ENCODE measurements at places on chromosomes 6 and 20.

DNA sequence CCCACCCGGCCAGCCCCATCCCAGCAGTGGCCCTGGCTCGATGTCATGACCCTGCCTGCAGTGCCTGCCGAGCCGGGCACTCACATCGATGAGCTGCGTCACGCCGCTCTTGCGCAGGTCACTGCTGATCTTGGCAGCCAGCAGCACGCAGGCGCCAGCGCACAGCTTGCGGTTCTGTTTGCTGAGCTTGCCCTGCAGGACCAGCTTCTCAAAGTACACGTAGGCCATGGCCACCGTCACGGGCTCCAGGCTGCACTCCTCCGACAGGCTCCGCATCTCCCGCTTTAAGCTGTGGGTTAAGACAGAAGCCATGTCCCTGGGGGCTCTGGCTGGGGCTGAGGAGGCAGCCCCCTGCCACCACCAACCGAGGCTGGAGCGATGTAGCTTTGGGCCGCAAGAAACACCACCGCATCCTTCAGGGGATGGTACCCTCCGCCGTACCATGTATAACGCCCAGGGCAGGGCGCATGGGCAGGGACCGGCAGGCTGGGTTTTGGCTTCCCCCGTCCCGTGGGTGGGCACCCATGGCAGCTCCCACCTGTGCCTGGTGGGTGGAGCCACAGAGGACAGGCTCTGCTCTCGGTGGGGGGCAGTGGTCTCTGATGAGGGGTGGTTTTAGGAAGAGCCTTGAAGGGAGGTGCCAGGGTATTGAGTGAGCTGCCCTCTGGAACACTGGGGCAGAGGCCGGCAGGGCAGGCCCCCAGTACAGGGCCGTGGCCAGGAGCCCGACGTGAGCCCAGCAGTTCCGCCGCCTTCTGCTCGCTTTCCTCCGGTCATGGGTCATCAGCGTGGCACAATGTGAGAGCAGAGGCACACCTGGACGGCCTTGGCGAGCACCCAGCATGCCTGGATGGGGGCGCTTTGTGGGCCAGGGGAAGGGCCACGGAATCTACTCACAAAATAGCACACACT is 4.5 kb downstream of the RPS21 start:
- DNase-seq, result no peak

- DNase-seq, result no peak
Measured at GRCh38 chr6:157571269-157571668, 190.3 kb downstream of the ZDHHC14 start.

DNA sequence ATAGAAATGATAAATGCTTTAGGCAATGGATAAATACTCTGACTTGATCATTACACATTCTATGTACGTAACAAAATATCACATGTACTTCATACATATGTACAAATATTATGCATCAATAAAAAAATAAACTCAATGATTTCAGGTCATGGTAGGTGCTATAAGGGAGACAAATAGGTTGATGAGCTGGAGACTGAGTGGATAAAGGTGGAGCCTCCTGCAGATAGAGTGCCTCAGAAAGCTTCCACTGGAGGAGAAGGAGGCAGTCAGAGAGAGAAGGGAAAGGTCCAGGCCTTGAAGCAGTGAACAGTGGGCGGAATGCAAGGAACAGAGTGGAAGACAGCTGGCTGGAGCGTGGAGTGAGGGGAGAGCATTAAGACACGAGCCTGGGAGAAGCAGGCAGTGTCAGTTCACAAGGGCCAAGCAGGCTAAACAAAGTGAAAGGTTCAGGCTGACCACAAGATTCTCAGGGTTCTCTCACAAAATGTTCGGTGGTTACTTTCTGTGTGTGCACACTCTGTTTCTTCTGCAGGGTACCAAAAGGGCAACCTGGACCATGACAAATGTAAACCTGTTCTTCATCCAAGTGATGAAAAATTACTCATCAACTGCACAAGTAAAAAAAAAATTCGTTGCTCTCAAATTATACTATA is 55.9 kb upstream of the SEC63 start:
- no peak for DNase-seq

GRCh38 chr20:6909608-6910007 is 142.1 kb downstream of the BMP2 start:
- DNase-seq, result no peak

GRCh38 chr6:161533266-161533665 is 259.4 kb upstream of the AGPAT4 start:
- no peak for DNase-seq

GRCh38 chr20:33249456-33249855 is 13.7 kb downstream of the BPIFA1 start:
- DNase-seq, result no peak

DNA sequence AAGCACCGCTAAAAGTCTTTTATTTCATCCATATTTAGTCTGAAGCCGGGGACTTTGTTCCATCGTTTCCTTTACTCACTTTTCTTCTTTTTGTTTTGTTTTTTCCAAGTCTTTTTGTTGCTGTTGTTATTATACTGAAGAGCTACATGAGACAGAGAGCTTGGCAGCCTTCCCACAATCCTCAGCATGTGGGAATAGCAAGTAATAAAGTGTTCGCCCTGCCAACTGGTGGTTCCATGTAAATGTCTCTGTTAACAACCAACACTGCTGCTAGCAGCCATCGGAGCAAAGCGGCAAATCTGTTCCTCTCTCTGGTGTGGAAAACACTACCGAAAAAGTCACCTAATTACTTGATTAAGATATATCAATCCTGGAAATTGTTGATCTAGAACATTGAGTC is 437.8 kb upstream of the ID4 start:
- DNase-seq, result no peak

DNA sequence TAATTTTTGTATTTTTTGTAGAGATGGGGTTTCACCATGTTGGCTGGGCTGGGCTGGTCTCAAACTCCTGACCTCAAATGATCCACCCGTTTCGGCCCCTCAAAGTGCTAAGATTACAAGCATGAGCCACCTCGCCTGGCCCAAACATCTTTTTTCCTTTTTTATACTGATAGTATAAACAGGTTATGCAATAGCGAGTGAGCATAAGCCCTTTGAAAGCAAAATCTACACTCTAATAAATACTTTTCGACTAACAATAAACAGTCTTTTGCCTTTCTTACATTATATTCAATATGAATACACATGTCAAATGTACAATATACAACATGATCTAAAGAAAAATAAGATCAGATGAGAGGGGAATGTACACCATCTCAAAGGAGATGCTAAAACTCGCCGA is 38.7 kb downstream of the KIF13A start:
- no peak for DNase-seq

GRCh38 chr6:133377219-133377618 is 136.1 kb downstream of the EYA4 start:
- DNase-seq, result no peak

GRCh38 chr6:36052097-36052496 is 24.5 kb downstream of the MAPK14 start:
- no peak for DNase-seq

DNA sequence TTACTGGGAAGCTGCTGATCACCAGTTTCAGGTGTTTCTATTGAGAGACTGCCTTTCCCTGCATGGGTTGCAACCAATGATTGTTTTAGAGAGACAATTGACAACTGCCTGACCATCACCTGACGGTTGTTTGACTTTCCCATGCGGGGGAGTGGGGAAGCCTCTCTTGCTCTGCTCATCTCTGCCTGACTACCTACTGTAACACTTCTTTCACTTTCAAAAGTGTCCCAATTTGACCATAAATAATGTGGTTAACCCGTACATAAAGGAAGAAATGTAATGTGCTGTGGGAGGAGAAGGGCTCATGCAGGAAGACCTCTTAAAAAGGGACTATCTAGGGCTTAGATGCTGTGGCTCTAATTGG is 122.1 kb upstream of the PHACTR1 start:
- DNase-seq, result no peak

DNA sequence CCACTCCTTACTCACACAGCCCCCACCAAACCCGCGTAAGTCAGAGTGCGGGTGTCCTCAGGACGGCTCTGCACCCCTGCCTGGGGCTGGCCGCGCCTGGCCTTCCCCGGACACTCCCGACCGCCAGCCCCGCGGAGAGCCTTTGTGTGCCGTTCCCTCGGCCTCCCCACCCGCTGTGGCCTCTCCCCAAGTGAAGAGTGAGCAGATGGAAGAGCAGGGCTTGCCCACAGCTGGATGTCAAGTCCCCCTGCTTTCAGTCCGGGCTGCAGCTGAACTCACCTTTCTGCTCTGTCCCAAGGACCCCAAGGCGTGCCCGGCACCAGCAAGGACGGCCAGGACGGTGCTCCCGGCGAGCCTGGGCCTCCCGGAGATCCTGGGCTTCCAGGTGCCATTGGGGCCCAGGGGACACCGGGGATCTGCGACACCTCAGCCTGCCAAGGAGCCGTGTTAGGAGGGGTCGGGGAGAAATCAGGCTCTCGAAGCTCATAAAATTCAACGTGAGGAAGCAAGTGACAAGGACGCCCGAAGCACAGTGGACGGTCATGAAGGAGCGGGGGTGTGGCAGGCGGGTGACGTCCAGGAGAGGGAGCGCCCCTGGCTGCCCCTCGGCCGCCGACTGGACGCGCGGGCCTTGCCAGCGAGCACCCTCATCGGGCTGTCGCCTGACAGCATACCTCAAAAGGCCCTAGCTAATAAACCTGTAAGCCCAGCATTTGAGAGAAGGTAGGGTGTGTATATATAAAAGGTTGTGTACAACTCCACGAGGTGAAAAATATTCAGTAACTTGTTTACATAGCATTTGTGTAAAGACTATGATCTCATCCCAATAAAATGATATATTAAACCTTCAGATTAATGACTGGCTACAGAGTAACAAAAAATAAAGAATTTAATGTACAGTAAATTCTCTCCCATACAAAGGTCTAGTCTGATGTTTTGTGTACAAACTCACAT is 21.1 kb downstream of the TCFL5 start:
- DNase-seq, result no peak

- peak; percentile 36 for DNase-seq
Measured at GRCh38 chr20:33992145-33992922, 1.4 kb upstream of the RALY start.

DNA sequence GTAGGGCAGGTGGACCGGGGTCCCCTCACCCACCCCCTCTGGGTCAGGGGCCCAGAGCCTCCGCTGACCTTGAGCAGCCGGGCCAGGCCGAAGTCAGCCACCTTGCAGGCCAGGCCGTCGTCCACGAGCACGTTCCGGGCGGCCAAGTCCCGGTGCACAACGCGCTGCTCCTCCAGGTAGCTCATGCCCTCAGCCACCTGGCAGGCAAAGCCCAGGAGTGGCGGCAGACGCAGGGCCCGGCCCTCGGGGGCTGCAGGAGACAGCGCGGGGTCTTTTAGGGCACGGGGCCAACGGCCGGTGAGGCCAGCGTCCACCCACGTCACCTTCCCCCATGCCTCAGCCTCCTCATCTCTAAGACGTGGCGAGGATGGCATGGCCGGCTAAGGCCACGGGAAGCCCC is 4.2 kb upstream of the PTK6 start:
- DNase-seq, result no peak

DNA sequence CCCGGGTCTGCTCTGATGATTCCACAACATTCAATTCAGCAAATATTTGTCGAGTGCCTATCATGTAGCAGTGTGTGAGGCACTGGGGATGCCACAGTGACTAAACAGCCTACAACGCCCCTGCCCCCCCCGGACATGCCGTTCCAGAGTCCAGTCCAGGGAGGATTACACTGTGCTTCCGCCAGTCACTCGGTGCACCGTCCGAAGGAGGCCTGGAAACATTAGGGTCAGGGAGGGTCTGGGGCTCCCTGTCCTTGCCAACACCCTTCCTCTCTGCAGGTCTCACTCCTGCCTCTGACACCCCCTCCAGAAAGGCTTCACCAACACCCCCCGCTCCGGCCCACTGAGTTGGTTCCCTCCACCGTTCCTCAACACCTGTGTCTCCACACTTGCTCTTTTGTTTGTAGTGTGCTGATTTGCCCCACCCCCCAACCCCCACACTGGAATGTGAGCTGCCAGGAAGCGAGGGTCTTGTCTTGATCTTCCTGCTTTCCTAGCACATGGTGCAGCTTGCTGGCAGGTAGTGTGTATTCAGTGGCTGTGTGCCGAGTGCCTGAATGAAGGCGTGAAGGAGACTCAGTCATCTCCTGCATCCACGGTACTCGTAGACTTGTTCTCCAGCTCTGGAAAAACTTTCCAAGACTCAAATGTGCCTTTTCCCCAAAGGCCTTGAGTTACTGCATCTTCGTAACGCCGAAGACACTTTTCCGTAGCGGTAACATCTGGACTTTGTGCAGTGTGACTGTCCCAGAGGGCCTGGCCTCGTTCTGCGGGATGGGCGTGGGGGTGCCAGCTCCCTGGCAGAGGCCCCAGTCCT is 150.4 kb downstream of the ZDHHC14 start:
- DNase-seq, result no peak

- DNase-seq, result no peak
Measured at GRCh38 chr6:27601668-27602254, 128.9 kb upstream of the ZNF184 start.

- DNase-seq, result peak; percentile 61
Measured at GRCh38 chr6:149015535-149016525, 269.0 kb downstream of the UST start.

- DNase-seq, result peak; percentile 76
Measured at GRCh38 chr20:4371623-4372251, 350.0 kb upstream of the PRND start.

DNA sequence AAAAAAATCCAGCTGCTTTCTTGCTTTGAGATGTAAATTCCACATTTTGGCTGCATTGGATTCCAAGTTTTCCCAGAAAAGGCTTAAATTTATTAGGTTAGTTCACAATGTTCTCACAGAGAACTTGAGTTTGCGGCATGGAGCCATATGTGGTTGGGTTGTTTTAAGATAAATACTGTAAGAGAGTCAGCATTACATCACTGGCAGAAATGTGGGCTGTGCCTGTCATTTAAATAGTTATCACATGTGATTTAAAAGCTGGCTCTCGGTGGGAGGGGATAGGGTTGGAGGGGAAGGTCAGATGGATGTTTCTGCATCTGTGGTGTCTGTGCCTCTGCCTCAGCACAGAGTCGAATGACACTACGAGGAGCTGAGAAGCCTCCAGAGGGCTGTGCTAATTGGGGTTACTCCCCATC is 73.8 kb upstream of the SCP2D1 start:
- no peak for DNase-seq

DNA sequence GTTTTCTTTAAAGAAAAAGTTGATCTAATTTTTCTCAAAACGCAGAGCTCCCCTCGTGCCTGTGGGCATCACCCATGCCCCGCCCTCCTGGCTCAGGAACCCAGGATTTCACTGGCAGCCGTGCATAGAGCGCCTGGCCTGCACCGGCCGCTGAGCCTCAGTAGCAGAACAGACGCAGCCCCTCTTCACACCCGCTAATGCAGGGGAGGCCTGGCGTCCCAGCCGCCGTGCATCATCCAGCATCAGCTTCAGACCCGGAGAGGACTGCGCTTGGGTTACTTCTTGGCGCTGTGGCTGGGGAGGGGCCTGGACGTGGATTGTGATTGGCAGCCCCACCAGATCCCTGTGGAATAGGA is 18.1 kb downstream of the RBM38 start:
- no peak for DNase-seq

- DNase-seq, result no peak
Measured at GRCh38 chr6:5712349-5713215, 294.1 kb downstream of the NRN1 start.

- no peak for DNase-seq
Measured at GRCh38 chr20:20065361-20065760, 13.0 kb downstream of the CFAP61 start.

- peak; percentile 5 for DNase-seq
Measured at GRCh38 chr6:138211048-138211581, 7.2 kb downstream of the PBOV1 start.

- DNase-seq, result no peak
Measured at GRCh38 chr20:55793986-55794385, 211.3 kb downstream of the CBLN4 start.

GRCh38 chr6:34027445-34027936 is 118.4 kb downstream of the GRM4 start:
- DNase-seq, result peak; percentile 73
